ENCODE measurements at places on chromosomes 2 and 18. TPM values are rescaled to one million over a fixed set of nuclear protein-coding genes. Genes with fewer than 3 reads are reported as not detected.

GRCh38 chr18:37955201-37955600 lies 389.6 kb upstream of the CELF4 start:
- H3K4me1 ChIP-seq, result no peaks in the 10 kb centered on the region
- no peaks in the 10 kb centered on the region for H3K36me3 ChIP-seq
- H3K27me3 ChIP-seq, result no peaks in the 10 kb centered on the region
- H3K27ac ChIP-seq, result no peak overlapping the region

GRCh38 chr18:33745151-33745795 lies 167.3 kb downstream of the ASXL3 start:
- peaks cover 24% of the 10 kb centered on the region for H3K36me3 ChIP-seq
- peaks cover 3% of the 10 kb centered on the region for H3K4me1 ChIP-seq
- H3K4me3 ChIP-seq, result no peak overlapping the region
- H3K27ac ChIP-seq, result no peak overlapping the region
- H3K27me3 ChIP-seq, result no peaks in the 10 kb centered on the region

DNA sequence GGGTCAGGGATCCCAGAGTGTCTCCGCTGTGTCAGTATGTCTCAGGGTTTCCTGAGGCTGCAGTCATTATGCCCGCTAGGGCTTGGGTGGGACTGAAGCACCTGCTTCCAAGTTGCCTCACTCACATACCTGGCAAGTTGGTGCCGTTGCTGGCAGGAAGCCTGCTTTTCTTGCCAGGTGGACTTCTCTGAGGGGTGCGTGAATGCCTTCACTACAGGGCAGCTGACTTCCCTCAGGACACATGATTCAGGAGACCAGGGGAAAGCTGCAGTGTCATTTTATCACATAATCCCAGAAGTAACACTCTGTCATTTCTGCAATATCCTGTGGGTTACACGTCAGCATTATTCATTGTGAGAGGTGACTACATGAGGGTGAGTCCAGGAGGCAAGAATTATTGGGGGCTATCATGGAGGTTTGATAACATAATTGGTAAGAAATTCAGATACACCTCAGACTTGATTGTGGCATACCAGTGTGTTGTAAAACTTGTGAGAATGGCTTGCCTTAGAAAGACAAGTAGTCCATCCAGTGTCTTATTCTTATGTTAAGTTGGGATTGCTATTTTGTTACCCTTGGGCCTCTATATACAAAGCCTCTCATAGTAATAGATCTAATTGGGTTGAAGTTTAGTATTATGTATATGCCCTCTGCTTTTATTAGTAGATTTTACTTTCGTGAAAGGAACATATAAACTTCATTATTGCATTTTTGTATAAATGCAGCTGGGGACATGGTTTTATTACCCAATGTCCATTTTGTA lies 44.1 kb downstream of the NEDD4L start:
- H3K27me3 ChIP-seq, result no peaks in the 10 kb centered on the region
- DNase-seq, result no peak
- H3K27ac ChIP-seq, result no peak overlapping the region
- H3K4me3 ChIP-seq, result no peak overlapping the region

Gene CSRNP3
- total RNA-seq, result 15.6 TPM

Measured in muscle of leg (tissue), 16 donors.